NCI-H524 (cell line): ENCODE measurements at places on chromosomes 6 and 20.
A peak's percentile ranks its signal among the peaks of the same experiment; 100 is the strongest.

GRCh38 chr20:20970841-20971240, 135.3 kb downstream of the LINC00237 start:
- DNase-seq: peak; percentile 2

GRCh38 chr6:146642921-146643320, 44.1 kb downstream of the ADGB start:
- no peak for DNase-seq

- DNase-seq: peak; percentile 28
Observed at GRCh38 chr6:133460101-133460500, 218.9 kb downstream of the EYA4 start.

DNA sequence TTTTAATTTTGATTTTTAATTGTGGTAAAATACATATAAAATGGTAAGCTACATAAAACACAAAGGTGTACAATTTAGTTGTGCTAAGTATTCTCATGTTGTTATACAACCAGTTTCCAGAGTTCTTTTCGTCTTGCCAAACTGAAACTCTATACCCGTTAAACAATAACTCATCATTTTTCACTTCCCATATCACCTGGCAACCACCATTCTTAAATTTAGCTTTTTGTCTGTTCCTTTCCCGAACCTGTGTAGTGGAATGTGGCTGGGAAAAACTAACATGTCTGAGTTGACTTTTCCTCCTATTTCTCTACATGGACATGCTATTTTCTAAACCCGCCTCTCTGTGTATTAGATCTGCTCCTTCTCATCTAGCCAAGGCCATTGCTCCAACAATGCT, 27.6 kb downstream of the RPRD1B start:
- no peak for DNase-seq

- no peak for DNase-seq
Observed at GRCh38 chr20:47546184-47547033, 44.7 kb downstream of the NCOA3 start.

DNA sequence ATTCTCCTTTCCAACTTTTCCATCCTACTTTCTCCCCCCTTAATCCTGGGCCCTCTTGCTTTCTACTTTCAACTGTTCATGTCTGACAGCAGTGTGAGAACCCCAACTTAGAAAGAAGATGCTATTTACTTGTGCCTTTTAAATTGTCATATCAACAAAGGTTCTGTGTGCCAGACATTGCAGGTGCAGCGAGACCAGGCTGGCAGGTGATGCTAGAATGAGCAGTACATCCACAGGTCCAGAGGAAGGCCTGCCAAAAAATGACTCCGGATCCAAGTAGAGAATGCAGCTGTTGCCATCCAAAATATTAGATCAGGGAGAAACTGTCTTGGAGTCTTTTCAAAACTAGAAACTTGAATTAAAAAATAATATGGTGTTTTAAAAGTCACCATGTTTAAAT, 510.5 kb downstream of the LMBRD1 start:
- DNase-seq: no peak

- DNase-seq: no peak
Observed at GRCh38 chr6:31907158-31907813, 5.4 kb upstream of the ZBTB12 start.

DNA sequence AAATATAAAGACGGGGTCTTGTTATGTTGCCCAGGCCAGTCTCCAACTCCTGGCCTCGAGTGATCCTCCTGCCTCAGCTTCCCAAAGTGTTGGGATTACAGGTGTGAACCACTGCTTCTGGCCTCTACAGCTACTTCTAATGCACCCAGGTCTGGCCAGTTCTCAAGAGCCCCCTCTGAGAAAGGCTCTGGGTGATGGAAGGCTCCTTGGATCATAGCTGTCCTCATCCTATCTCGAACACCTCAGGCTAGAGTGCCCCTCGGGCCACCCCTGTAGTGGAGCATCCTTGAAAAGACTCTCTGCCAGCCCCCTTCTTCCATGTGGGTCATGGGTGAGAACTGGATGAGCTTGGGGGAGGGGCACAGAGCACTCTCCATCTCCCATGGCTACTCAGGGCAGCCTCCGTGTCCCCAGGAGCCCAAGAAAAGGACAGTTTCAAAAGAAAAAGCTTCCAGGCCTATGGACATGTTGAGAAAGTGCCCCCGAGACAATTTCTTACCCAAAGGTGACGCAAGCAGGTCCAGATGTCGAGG, 714 bp upstream of the MYLK2 start:
- DNase-seq: no peak

DNA sequence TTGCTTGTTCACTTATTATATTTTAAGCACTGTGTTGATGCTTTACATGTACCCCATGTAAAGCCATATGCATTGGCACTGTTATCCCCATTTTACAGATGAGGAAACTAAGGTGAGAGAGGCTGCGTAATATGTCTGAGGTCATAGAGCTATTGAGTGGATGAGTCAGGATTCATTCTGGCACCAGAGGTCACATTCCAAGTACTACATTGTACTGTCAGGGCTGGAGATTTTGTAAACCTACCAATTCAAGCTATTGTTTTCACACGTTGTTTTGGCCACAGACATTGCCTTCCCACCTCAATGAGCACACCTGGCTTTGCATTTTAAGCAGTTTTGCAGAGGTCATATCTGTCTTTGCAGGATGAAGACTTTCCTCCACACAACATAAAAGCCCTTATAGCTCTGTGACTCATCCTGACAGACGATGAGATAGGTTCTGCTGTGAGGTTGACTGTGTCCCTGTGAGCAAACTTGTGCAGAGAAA, 33.2 kb downstream of the ANKS1A start:
- DNase-seq: no peak

GRCh38 chr6:71404967-71405278, 116.3 kb downstream of the OGFRL1 start:
- DNase-seq: no peak

DNA sequence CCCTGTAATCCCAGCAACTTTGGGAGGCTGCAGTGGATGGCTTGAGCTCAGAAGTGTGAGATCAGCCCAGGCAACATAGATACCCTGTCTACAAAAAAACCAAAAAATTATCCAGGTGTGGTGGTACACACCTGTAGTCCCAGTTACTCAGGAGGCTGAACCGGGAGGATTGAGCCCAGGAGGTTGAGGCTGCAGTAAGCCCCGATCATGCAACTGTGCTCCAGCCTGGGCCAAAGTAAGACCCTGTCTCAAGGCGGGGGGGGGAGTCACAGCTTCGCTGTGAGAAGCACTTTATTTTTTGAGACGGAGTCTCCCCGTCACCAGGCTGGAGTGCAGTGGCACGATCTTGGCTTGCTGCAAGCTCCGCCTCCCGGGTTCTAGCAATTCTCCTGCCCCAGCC, 54.2 kb downstream of the EZR start:
- no peak for DNase-seq

DNA sequence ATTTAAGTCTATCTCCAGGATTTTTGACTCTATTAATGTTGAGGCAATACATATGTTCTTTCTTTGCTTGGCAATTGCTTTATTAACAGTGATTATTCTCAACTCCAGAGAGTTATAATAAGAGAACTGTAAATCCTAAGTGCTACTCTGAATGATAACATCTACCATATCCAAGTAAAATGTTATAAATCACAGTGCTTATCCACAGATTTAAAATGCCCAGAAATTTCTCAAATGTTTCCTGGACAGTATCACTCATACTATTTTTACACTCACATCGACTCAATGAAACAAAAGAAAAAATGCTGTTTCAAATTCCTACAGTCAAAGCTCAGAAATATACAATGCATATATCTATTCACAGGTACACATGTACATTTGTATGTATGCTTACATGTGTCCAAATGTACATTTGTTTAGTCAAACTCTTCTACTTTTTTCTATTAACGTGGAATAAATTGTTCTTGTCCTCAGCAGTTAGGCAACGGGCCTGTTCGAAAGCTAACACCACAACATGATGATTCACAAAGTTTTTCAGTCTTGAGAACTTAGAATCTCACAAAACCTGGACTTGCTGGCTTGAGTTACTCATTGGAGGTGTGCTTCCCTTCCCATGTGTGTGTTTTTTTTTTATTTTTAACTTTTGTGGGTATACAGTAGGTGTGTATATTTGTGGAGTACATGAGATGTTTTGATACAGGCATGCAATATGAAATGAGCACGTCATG, 193.0 kb downstream of the GJA10 start:
- DNase-seq: no peak

DNA sequence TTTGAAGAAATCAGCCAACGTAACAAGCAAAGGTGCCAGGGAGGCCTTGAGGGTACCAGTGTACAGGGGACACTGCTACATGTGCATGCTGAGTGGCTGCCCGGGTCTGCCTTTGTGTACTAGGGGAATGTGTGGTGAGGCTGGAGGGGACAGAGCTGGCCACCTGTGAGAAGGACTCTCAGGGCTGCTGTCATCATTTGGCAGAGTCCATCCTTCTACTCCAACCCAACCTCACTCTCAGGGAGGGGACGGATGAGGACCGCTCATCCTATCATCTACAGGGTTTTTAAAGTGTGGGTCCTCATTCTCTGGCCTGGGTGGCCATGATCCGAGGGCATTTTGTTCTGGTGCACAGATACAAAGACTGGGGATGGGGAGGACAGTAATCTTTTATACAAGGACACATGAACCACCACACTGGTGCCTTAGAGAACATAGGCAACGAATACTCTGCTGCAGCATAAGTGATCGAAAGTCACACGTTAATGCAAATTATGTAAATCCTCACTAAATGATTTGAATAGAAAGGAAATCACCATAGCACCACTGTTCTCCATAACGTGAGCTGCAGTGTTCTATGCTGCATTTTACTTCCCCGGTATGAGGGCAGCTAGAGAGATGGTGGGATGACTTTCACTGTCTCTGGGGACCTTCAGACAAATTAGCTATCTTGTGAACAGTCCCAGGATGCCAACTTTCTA, 181.4 kb downstream of the GMPR start:
- no peak for DNase-seq

- no peak for DNase-seq
Observed at GRCh38 chr6:80642452-80642851, 536.0 kb downstream of the BCKDHB start.

DNA sequence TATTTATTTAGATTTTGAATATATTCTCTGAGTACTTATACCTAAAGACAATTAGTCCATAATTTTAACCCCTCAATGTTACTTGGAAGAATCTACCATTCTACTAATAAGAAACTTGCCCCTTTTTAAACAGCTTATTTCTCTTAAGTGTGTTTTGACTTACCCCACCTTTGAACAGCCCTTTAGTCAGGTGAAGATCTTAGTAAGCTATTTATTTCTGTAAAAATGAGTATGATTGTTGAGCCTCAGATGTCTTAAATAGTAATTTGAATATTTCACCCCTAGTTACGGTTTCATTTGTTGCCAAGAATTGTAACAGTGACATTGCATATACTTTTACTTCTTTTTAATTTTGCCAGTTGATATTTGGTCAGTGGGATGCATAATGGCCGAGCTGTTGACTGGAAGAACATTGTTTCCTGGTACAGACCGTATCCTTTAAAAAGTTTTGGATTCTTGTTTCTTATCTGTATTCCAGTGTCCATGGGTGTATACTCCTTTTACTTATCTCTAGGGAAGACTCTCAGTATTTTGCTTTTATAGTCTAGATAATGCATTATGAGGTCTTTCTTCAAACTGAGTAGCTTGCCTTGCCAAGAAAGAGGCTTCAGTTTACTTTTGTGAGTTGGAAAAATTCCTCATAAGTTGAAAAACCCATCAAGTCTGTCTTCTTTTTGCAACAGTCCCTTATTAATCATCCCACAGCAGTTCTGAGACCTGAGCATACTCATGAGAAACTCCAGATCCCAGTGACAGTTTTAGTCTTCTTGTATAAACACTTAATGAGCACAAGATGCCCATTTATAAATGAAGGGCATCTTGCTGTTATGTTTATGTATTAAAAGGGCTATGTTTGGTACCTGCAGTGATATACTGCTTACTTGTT, 48.8 kb downstream of the MAPK14 start:
- DNase-seq: no peak

GRCh38 chr20:63652192-63652980, 838 bp downstream of the STMN3 start:
- DNase-seq: no peak

GRCh38 chr20:11186301-11187008, 512.7 kb upstream of the JAG1 start:
- DNase-seq: no peak

DNA sequence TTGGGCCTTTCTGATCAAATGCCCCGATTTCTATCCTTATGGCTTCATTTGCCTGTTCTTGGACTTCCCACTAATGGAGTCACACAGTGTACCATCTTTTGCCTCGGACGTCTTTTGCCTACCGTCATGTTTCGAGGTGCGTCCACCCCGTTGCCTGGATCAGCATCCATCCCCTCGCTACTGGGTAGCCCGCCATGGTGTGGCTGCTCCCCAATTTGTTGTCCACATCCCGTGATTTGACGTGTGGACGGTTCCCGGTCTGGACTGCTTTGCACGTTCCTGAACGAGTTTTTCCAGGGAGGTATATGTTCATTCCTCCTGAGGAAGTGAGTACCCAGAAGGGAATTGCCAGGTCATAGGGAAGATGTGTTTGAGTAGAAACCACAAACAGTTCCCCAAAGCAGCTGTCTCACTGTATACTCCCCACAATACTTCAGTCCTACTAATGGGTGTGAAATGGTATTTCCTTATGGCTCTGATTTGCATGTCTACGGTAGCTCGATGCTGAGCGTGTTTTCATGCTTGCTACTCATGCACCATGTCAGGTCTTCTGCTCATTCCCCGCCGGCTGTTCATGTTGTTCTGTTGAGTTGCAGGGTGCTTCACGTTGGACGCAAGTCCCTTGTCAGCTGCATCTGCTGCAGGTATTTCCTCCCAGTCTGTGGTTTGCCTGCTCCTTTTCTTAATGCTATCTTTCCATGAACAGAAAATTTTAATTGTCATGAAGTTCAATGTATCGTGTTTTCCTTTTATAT, 86.8 kb upstream of the AFDN start:
- no peak for DNase-seq

- DNase-seq: no peak
Observed at GRCh38 chr6:117918454-117918853, 11.4 kb downstream of the SLC35F1 start.

- DNase-seq: peak; percentile 93
Observed at GRCh38 chr6:15255481-15255880, 9.6 kb downstream of the JARID2 start.

DNA sequence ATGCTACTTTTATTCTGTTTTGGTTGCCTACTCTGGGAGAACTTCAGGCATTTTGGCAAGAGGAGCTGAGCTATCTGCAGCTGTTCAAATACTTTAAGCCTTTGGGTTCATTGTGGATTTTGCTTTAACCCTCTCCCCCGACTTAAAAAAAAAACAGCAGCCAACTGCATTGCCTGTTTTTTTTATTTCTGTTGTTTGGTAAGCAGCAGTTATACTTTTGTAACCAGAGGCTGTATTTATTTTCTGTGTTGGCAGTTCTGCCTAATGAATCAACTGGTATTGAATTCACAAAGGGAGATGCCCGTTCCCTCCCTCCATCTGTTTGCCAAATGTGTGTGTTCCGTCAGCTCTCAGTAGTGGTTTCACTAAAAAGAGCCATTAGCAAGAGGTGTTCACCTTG, 484.0 kb downstream of the UTRN start:
- no peak for DNase-seq
